T-cell (primary cell): ENCODE measurements at places on chromosomes 7 and 10.
A peak's percentile ranks its signal among the peaks of the same experiment; 100 is the strongest.

GRCh38 chr7:116417593-116418345 is 81.8 kb upstream of the CAV2 start:
- DNase-seq, result no peak

- no peak for DNase-seq
Measured at GRCh38 chr7:18426564-18427226, 68.9 kb upstream of the HDAC9 start.

DNA sequence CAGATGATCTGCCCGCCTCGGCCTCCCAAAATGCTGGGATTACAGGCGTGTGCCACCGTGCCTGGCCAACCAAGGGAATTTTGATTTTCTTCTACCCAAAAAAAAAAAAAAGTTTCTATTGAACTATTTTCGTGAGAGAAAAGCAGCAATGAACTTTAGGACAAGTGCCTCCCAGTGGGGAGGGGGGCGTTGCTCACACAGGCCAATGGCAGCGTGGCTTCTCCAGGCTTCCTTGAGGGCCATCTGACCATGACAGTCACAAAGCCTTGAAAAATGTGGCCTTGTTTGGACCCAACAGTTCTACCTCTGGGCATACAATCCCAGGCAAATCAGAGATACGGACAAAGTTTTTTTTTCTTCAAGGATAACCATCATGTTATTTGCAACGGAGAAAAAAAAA is 56.0 kb downstream of the TNRC18 start:
- no peak for DNase-seq

DNA sequence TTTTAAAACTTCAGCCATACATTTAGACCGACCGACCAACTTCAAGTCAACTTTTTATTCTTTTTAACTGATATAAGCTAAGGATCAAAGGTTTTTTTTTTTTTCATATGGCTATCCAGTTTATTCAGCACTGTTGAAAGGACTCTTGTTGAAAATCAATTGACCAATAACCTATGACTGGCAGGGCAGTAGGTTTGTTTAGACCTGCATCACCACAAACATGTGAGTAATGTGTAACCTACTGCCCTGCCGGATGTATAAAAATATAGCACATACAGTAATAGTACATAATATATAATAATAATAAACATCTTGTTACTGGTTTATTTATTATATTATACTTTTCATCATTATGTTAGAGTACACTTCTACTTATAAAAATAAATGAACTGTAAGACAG is 434.6 kb upstream of the SEMA3A start:
- no peak for DNase-seq

DNA sequence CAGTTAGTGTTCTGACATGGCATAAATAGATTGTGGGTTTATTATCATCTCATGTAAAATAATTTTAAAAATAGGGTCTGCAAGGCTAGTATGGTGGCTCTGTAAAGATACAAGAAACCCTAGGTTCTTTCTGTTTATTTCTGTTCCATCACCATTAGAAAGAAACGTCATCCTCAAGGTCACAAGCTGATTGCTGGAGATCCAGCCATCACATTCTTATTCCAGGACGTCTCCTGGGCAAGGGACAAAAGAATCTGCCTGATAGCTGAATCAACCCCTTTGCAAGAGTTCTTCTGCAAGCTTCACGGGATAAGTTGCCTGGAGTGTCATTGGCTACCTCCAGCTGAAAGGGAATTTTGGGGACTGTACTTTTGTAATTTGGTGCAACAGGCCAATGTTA is 184.4 kb downstream of the CAMK1D start:
- no peak for DNase-seq

DNA sequence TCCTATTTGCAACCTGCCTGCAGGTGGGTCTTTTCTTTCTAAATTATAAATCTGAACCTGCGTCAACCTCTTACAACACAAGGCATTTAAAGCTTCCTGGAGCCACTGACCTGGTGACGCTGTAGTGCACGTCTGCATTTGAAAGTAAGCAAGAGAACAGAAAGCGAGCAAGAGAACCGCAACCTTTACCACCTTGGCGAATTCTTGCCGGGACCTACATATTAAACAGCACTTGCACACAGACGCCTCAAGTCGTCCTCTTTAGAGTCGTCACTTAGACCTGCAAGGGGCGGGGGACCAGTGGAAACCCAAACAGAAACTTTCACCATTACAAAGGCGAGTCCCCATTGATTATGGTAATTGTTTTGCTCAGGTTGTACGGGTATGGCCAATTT is 9.5 kb downstream of the GLI3 start:
- DNase-seq, result no peak

GRCh38 chr10:45308707-45309106 is 6.7 kb downstream of the OR13A1 start:
- no peak for DNase-seq

- DNase-seq, result no peak
Measured at GRCh38 chr10:95987685-95988426, 55.5 kb upstream of the CCNJ start.

GRCh38 chr10:105586451-105587098 is 945.5 kb downstream of the SORCS3 start:
- no peak for DNase-seq

DNA sequence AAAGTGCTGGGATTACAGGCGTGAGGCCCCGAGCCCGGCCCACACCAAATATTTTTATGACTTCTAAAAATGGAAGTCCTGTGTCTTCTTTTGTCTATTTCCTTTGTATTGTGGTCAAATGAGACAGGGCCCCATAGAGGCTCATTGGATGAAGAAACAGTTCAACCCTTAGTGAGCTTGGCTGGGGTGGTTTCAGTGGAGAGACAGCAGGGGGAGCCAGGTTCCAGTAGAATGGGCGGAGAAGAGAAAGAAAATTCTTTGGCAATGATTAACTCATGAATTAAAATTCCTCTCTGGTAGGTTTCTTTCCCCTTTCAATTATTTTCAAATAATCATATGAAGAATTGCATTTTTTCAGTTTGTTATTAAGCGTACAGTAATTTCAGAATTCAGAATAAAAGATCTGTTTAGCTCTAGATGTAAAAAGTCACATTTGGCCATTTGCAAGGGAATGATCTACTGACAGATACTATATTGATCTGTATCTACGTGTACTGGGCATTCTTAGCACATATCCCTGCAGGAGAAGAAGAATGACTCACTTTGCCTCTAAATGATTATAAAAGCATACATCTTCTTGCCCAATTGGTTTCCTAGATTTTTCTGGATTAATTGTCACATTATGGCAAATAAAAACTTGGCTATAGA is 43.2 kb downstream of the PNLIPRP3 start:
- no peak for DNase-seq

GRCh38 chr7:29394321-29394720 is 169.3 kb upstream of the PRR15 start:
- no peak for DNase-seq

- DNase-seq, result peak; percentile 89
Measured at GRCh38 chr7:73308665-73309214, at the start of gene NSUN5. Gene NSUN5 (minus strand): TSS chr7:73308826. CDS start chr7:73308790, 36 bp downstream.

DNA sequence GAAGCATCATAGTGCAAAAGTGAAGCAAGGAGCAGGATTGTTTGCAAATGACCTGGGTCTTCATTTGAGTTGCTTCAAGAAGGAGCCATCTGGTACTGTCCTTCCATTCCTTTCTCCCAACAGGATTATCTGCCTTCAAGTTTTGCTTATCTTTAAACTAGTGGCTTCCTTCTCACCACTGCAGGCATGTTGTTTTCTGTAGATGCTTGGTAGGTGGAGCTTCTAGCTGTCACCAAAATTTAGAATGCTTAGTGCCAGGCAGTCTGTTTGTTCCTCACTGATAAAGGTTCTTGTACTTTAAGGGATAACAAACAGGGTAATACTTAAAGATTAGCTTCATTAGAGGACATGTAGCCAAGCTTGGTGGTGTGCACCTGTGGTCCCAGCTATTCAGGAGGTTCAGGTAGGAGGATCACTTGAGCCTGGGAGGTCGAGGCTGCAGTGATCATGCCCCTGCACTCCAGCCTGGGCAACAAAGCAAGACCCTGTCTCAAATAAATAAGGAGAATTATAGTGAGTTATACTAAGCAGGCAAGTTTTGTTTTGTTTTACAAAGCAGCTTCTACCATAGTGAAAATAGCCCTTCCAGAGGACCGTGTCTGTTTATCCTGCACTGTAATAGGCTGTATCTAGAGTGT is 5.7 kb downstream of the ARL5B start:
- DNase-seq, result no peak

- DNase-seq, result no peak
Measured at GRCh38 chr10:33155720-33156638, 178.5 kb downstream of the NRP1 start.
